Osteoblast (primary cell): ENCODE measurements at places on chromosomes 12 and 14. TPM values are rescaled to one million over a fixed set of nuclear protein-coding genes. Genes with fewer than 3 reads are reported as not detected.
A peak's percentile ranks its signal among the peaks of the same experiment; 100 is the strongest.

DNA sequence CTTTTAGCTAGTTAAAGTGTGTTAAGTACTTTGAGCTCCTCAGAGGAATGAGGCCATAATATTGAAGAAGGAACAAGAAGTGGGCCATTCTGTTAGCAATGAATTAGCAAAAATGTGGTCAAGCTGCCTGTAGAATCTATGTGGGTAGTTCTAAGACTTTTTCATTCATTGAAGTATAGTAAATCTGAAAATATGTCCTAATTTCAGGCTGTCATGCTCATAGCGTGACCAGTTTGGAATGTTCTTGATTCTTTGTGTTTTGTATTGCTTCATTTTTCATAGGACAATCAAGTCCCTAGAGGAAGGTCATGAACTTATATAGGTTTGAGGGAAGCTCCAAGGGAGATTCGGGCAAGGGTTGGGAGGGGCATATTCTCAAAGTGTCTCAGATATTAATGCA is 11.4 kb downstream of the ATP23 start:
- no peak for DNase-seq
- no peak overlapping the region for H3K4me3 ChIP-seq
- H3K4me1 ChIP-seq = no peaks in the 10 kb centered on the region
- H3K36me3 ChIP-seq = peaks cover 4% of the 10 kb centered on the region
- no peaks in the 10 kb centered on the region for H3K27me3 ChIP-seq

- H3K36me3 ChIP-seq = peaks cover 14% of the 10 kb centered on the region
- H3K27me3 ChIP-seq = no peaks in the 10 kb centered on the region
- peak overlapping the region; percentile 89 for H3K27ac ChIP-seq
- DNase-seq = peak; percentile 97
- H3K4me3 ChIP-seq = no peak overlapping the region
These were observed 70.4 kb downstream of the NCOR2 start for GRCh38 chr12:124497039-124497438.

DNA sequence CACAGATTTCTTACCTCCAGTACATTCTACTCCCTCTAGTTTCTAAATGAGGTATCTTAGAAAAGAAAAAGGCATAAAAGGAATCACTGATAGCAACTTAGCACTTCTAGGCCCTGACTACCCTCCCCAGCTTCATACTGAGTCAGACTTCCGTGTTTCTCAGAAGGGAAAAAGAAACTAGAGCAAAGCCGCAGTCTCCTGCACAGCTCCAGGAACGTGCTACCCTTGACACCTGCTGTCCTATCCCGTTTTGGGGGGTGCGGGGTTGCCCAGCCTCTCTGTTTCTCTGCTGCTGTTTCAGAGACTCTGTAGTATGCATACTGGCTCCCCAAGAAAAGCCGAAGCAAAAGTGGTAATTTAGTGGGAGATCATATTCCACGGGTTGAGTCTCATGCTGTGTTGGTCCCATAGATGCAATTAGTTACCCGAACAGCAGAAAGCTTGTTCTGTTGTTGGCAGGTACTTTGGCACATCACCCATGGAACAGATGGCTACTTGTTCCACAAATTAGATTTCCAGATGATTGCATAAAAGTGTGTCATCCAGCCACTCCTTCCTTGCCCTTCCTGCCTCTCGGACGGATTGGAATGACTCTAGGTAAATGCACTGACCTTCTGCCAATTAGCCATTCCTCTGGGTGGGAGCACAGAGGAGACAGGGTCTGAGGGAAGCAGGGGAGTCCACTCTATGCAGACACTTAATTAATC is 438.1 kb downstream of the FUT8 start:
- no peak overlapping the region for H3K4me3 ChIP-seq
- no peaks in the 10 kb centered on the region for H3K36me3 ChIP-seq
- H3K27me3 ChIP-seq = no peaks in the 10 kb centered on the region

GRCh38 chr12:24482882-24483604 is 465.9 kb downstream of the BCAT1 start:
- no peak for DNase-seq
- no peak overlapping the region for H3K27ac ChIP-seq
- H3K4me1 ChIP-seq = no peaks in the 10 kb centered on the region
- no peaks in the 10 kb centered on the region for H3K27me3 ChIP-seq
- no peak overlapping the region for H3K4me3 ChIP-seq

DNA sequence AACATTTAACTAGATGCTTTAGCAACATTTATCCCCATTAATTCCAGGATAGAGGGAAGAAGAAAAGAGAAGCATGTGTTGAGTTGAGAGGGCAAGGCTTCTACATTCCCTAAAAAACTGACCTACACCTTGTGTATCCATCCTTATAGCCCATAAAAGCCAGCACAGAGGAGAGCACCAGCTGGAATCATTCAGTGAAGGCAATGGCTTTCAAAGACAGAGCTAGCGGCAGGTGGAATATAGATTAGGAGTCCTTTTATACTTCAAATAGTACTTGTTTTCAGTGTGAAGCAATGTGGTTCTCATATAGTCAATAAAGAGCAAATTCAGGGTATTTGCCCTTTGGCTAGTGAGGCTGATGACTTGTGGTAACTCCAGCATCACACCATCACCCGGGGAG is 94.4 kb downstream of the TBC1D30 start:
- no peak overlapping the region for H3K27ac ChIP-seq
- no peaks in the 10 kb centered on the region for H3K36me3 ChIP-seq
- H3K4me3 ChIP-seq = no peak overlapping the region

GPX2 gene
- not detected in 2 replicates for total RNA-seq

GLI1 gene
- 0.29 and 0.36 TPM in 2 replicates for total RNA-seq

DNA sequence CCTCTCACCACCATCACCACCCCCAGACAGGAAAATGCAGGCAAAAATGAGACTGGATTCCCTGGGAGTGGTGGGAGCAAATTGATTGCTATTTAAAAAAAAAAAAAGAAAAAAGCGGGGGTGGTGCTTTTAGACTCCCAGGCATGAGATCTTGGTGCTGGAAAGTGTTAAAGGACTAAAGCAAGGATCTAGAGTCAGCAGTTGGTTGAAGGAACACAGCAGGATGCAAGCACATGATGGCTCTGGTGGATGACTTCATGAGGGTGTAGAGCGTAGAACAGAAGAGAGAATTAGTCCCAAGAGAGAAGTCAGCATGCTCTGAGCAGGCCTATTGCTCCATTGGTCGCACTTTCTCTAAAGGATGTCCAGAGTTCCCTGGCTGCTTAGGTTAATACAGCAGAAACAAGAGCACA is 183.8 kb upstream of the HMGA2 start:
- no peaks in the 10 kb centered on the region for H3K36me3 ChIP-seq
- DNase-seq = peak; percentile 46
- no peak overlapping the region for H3K4me3 ChIP-seq
- H3K4me1 ChIP-seq = peaks cover 34% of the 10 kb centered on the region
- peak overlapping the region; percentile 90 for H3K27ac ChIP-seq

GRCh38 chr14:52089218-52089617 is 20.4 kb upstream of the NID2 start:
- H3K27me3 ChIP-seq = no peaks in the 10 kb centered on the region
- no peaks in the 10 kb centered on the region for H3K4me1 ChIP-seq
- no peak for DNase-seq
- no peak overlapping the region for H3K4me3 ChIP-seq

DNA sequence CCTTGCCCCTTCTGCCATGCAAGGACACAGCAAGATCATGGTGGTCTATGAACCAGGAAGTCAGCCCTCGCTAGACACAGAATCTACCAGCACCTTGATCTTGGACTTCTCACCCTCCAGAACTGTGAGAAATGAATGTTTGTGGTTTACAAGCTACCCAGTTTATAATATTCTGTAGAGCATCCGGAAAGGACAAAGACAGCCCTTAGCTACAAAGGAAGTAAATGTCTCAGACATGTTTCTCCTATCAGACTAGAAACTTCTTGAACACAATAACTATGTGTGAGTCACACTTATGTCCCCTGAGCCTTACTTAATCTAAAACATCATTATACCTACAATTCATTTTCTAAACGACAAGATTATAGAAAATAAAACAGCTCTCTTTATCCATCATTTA is 176.7 kb downstream of the KLHL28 start:
- DNase-seq = no peak
- no peak overlapping the region for H3K4me3 ChIP-seq
- no peaks in the 10 kb centered on the region for H3K36me3 ChIP-seq
- H3K4me1 ChIP-seq = no peaks in the 10 kb centered on the region
- no peak overlapping the region for H3K27ac ChIP-seq

DNA sequence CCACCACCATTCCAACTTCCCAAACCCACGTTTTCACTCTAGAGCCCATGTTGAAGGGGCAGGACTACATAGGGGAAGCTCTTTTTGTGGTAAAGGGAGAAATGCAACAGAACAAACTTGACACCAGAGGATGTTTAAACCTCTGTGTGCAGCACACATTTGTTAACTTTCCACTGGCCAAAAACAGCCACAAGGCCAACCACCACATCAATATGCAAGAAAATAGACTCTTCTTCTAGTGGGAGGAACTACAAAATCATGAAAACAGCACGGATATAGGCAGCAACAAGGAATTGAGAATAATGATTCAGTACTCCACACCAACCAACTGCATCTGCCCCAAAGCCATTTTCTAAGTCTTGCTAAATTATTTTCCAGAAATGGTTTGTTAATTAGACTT is 66.3 kb upstream of the CEP83 start:
- DNase-seq = no peak
- peaks cover 36% of the 10 kb centered on the region for H3K27me3 ChIP-seq
- H3K27ac ChIP-seq = no peak overlapping the region

DNA sequence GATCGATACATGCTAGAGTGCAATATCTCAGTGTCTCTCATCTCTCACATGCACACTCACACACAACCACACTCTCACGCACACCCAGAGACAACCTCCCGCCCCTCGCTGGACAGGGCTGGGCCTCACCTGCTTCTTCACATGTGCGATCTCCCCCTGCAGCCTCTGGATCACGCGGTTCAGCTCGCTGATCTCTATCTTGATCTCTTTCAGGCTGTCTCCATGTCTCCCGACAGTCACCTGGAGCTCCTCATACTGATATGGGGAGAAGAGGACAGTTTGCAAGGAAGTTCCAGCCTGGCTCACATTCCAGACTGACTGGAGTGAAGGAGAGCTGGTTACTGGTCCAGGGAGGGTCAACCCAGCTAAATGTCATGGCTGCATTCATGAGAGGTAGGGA is 4.4 kb downstream of the KRT2 start:
- H3K4me1 ChIP-seq = no peaks in the 10 kb centered on the region
- no peak for DNase-seq
- H3K27ac ChIP-seq = no peak overlapping the region

DNA sequence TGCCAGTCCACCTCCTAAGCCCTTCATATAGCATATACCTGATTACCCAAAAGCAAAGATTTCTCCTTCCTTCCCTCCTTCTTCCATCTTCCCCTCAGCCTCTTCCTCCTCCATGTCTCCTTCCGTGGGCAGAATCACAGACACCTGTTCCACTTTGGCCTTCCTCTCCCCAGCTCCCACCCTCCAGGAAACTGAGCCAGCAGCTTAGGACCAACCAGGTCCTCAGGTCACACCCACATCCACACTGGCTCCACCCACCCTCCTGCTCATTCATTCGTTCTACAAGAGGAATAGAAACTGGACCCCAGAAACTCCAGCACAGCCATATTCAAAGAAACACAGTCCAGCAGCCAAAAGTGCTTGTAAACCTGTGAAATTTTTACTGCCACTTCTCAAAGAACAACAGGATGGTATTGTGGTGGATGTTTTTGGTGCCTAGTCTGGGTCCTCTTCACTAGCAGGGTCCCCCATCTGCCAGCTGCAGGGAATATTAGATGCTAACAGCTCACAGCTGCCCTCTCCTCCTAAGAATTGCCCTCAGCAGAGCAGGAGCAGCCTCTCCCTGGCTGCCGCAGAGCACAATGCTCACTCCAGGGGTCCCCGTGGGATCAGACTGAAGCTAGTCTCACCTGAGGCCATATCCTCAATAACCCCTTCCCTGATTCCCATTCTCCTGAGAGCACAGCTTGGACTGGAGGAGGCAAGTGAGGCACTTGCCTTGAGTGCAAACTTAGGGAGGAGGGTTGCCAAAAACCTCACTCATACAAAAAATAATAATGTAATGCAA is 18.4 kb downstream of the CMKLR1 start:
- H3K27ac ChIP-seq = no peak overlapping the region
- no peak for DNase-seq
- no peak overlapping the region for H3K4me3 ChIP-seq
- peaks cover 12% of the 10 kb centered on the region for H3K4me1 ChIP-seq
- no peaks in the 10 kb centered on the region for H3K36me3 ChIP-seq

LRTM2 gene
- total RNA-seq = not detected in 2 replicates

DNA sequence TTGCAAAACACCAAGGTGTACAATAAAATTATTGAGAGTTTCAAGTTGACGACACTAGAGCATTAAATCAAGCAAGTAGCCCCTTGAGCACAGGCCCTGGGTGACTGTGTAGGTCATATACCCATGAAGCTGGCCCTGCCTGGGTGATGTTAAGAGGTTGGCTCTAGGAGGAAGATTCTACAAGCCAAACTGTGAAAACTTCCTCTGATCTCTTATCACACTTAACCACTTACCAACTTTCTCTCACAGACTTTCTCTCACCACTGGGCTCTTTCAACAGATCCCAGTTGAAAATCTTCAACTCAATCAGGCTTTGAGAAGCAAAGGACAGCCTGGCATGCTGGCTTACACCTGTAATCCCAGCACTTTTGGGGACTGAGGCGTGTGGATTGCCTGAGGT is 186.9 kb upstream of the BTG1 start:
- no peak for DNase-seq
- H3K4me1 ChIP-seq = no peaks in the 10 kb centered on the region
- H3K27ac ChIP-seq = no peak overlapping the region
- no peaks in the 10 kb centered on the region for H3K36me3 ChIP-seq

GDF3 gene
- total RNA-seq = not detected in 2 replicates

DNA sequence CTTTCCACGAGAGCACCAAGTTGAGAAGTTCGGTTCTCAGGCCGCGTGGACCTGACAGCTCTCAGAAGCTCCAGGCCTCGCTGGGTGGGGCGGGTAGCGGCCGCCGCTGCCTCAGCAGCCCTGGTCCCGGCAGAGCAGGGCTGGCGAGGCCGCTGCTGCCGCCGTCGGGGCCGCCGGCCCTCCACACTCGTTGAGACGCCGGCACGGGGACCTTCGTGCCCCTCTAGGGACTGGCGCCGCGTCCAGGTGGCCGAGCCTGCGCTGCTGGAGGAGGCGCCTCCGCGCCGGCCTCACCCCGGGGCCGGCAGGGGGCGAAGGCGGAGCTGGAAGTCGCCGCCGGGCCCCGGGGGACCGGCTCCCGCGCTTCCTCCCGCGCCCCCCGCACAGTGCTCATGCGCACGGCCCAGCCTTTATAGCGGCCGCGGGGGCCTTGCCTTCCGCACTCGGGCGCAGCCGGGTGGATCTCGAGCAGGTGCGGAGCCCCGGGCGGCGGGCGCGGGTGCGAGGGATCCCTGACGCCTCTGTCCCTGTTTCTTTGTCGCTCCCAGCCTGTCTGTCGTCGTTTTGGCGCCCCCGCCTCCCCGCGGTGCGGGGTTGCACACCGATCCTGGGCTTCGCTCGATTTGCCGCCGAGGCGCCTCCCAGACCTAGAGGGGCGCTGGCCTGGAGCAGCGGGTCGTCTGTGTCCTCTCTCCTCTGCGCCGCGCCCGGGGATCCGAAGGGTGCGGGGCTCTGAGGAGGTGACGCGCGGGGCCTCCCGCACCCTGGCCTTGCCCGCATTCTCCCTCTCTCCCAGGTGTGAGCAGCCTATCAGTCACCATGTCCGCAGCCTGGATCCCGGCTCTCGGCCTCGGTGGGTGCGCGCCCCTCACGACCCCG is at the start of gene COCH:
TSS of gene COCH (plus strand) at position 440 of the 879 bp plus-strand sequence. CDS start at position 820, 380 bp downstream.
- no peak within 1 kb of the TSS for H3K27ac ChIP-seq
- no peaks in the 10 kb centered on the region for H3K36me3 ChIP-seq
- peak within 1 kb of the TSS; percentile 64 for H3K4me3 ChIP-seq
- DNase-seq = peak; percentile 88

GRCh38 chr12:92546259-92546634 is 156.5 kb upstream of the PLEKHG7 start:
- no peak for DNase-seq
- no peaks in the 10 kb centered on the region for H3K4me1 ChIP-seq
- no peaks in the 10 kb centered on the region for H3K27me3 ChIP-seq
- H3K36me3 ChIP-seq = no peaks in the 10 kb centered on the region
- no peak overlapping the region for H3K4me3 ChIP-seq

TAC3 gene
- total RNA-seq = not detected in 2 replicates
